CD4-positive, alpha-beta T cell (primary cell): ENCODE measurements at places on chromosomes 13 and 19.

DNA sequence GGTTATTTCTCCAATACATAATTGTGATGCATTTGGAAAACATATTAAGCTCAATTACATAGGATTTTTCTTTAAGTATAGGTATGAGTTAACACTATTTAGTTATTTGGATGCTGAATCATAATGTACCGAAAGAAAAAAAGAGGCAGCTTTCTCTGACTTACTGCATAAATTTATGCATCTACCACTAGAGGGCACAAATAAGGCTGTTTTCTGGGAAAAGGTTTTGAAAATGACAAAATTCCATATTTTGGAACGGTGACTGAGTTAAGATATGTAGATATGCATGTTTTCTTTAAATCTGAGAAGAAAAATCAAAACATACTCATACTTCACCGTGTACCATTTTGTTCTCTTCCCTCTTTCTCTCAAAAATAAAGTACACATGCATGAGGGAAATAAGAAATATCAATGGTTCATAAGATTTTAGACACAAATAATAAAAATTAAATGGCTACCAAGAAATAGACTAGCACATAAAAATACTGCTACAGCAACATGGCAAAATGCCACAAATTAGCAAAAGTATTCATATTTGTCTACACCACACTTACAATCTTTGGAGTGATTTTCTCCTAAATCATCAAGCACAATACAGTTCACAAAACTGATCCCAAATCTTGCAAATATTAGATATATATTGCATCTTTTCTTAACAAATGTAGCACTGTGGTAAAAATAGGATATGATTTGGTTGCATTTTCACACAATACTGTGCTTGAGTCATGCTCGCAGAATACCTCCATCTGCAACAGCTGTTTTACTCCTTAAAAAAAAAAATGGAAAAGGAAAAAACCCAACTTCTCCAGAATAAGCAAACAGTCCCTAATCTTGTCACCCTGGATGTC, 260.0 kb downstream of the FGF14 start:
- H3K27ac ChIP-seq: no peak overlapping the region
- H3K4me3 ChIP-seq: no peak overlapping the region
- H3K27me3 ChIP-seq: peaks cover 3% of the 10 kb centered on the region
- no peaks in the 10 kb centered on the region for H3K36me3 ChIP-seq

DNA sequence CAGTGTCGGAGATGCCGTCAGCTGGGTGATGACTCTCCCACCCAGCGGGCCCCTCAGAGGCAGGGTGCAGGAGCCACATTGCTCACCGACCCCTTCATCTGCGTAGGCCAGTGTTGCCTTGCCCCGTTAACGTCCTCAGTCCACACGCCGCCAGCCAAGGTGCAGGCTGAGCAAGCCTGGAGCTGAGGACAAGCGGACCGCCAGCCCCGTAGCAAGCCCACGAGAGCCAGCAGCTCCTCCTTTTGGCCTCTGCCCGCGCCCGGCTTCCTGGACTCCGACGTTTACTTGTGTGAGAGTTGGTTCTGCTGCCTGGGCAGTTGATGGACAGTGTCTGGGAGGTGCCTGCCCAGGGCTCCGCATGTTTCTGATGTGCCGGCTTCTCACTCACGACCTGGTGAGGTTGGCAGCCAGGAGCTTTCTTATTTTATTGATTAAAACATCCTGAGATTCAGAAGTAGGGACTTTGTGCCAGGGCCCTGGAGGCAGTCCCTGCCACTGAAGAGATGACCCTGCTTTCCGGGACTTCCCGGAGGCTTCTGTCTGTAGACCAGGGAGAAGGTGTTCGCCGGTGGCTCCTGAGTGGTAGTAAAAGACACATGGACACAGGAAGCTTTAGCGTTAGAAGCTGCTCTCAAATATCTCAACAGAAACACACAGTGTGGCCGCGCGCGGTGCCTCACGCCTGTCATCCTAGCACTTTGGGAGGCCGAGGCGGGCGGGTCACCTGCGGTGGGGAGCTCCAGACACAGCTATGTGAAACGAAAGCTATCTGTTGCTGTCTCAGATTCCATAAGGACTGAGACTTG, 5.8 kb downstream of the DAZAP1 start:
- no peak overlapping the region for H3K4me3 ChIP-seq
- peaks cover 93% of the 10 kb centered on the region for H3K4me1 ChIP-seq
- H3K36me3 ChIP-seq: peaks cover 59% of the 10 kb centered on the region
- DNase-seq: no peak
- H3K27me3 ChIP-seq: no peaks in the 10 kb centered on the region

GRCh38 chr13:19185865-19186645, 4.4 kb upstream of the TUBA3C start:
- no peaks in the 10 kb centered on the region for H3K4me1 ChIP-seq
- no peak overlapping the region for H3K4me3 ChIP-seq
- H3K27me3 ChIP-seq: no peaks in the 10 kb centered on the region
- H3K27ac ChIP-seq: no peak overlapping the region

GRCh38 chr13:89790696-89791095, 1556.8 kb upstream of the MIR17HG start:
- H3K27ac ChIP-seq: no peak overlapping the region
- no peak for DNase-seq
- no peaks in the 10 kb centered on the region for H3K4me1 ChIP-seq
- no peaks in the 10 kb centered on the region for H3K36me3 ChIP-seq

GRCh38 chr19:4606921-4607678, 32.2 kb upstream of the TNFAIP8L1 start:
- H3K4me3 ChIP-seq: no peak overlapping the region
- H3K4me1 ChIP-seq: peaks cover 2% of the 10 kb centered on the region
- H3K36me3 ChIP-seq: no peaks in the 10 kb centered on the region

DNA sequence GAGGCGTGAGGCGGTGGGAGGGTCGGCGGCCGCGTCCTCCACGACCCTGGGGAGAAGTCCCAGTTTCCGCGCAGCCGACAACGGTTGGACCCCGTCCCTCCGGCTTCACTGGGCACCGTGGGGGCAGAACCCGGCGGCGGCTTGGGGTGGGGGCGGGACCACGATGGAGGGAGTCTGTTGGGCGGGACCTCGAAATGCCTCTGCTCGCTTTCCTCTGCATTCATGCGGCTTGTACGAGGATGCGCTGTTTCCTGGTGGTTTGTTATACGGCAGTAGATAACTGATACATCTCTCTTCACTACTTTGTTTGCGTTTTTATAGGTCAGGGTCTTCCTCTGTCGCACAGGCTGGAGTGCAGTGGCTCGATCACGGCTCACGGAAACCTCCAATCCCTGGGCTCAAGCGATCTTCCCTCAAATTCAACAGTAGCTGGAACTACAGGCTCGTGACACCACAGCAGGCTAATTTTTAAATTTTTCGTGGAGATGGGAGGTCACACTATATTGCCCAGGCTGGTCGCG, 24.6 kb upstream of the ZNF846 start:
- H3K36me3 ChIP-seq: no peaks in the 10 kb centered on the region
- peak overlapping the region; percentile 91 for H3K27ac ChIP-seq
- H3K27me3 ChIP-seq: no peaks in the 10 kb centered on the region

GRCh38 chr19:46180701-46181387, 32.8 kb downstream of the IGFL2 start:
- H3K27ac ChIP-seq: no peak overlapping the region
- H3K27me3 ChIP-seq: peaks cover 3% of the 10 kb centered on the region
- H3K36me3 ChIP-seq: no peaks in the 10 kb centered on the region
- H3K4me3 ChIP-seq: no peak overlapping the region
- no peaks in the 10 kb centered on the region for H3K4me1 ChIP-seq

DNA sequence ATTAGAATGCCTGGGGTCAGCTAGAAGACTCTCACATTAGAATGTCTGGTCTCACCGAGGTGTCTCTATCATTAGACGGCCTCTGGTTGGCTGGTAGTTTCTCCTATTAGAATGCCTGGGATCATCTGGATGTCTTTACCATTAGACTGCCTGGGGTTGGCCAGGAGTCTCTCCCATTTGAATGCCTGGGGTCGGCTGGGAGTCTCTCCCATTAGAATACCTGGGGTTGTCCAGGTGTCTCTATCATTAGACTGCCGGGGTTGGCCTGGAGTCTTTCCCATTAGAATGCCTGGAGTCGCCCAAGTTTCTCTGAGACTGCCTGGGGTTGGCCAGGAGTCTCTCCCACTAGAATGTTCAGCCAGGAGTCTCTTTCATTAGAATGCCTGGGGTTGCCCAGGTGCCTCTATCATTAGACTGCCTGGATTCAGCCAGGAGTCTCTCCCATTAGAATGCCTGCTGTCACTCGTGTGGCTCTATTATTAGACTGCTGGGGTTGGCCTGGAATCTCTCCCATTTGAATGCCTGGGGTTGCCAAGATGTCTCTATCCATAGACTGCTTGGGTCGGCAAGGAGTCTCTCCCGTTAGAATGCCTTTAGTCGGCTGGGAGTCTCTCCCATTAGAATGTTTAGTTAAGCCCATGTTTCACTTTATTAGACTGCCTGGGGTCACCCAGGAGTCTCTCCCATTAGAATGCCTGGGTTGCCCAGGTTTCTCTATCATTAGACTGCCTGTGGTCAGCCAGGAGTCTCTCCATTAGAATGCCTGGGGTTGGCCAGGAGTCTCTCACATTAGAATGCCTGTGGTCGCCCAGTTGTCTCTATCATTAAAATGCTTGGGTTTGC, 1467.8 kb downstream of the UQCRFS1 start:
- no peak for DNase-seq
- no peak overlapping the region for H3K27ac ChIP-seq
- no peak overlapping the region for H3K4me3 ChIP-seq
- no peaks in the 10 kb centered on the region for H3K36me3 ChIP-seq
- no peaks in the 10 kb centered on the region for H3K4me1 ChIP-seq

DNA sequence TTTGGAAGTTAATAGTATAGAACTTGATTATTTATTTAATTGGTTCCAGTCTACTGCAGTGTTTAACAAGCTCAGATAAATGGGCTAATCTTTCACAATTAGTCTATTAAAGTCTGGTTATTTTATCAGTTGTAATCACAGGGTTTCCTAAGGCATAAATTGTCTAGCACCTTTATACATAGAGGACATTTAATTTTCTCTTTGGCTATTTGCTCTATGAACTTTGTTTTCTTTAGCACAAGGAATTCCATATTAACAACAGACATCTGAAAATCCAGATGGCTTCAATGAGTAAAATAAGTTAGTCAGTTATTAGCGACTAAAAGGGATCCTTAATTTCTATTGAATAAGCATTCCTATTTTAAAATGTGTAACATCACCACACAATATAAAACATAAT, 1350.8 kb upstream of the SLC10A2 start:
- no peaks in the 10 kb centered on the region for H3K4me1 ChIP-seq
- no peaks in the 10 kb centered on the region for H3K36me3 ChIP-seq

DNA sequence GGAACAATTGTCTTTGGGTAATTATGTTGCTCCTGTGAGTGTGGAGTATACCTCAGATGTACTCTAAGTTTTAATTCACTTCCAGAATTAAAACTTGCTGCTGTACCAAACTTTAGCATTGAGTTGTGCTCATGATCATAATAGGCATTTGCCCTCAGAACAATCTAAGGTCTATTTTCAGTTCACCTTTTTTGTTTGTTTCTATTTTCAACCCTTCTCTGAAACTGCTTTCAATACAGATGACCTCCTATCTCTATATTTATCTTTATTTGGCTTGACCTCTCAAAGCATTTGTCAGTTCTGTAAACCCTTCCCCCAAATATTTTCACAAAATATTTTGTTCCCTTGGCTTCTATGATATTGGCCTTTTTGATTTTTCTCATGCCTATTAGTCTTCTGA, 873.0 kb downstream of the OLFM4 start:
- H3K27ac ChIP-seq: no peak overlapping the region
- H3K36me3 ChIP-seq: no peaks in the 10 kb centered on the region
- H3K27me3 ChIP-seq: no peaks in the 10 kb centered on the region
- no peak for DNase-seq

GRCh38 chr19:13036366-13036976, 41.2 kb downstream of the NFIX start:
- H3K36me3 ChIP-seq: no peaks in the 10 kb centered on the region
- no peak overlapping the region for H3K4me3 ChIP-seq
- H3K27me3 ChIP-seq: peaks cover 6% of the 10 kb centered on the region

GRCh38 chr13:38582133-38582532, 104.7 kb upstream of the FREM2 start:
- no peak overlapping the region for H3K4me3 ChIP-seq
- no peaks in the 10 kb centered on the region for H3K27me3 ChIP-seq
- no peaks in the 10 kb centered on the region for H3K4me1 ChIP-seq
- H3K36me3 ChIP-seq: no peaks in the 10 kb centered on the region

DNA sequence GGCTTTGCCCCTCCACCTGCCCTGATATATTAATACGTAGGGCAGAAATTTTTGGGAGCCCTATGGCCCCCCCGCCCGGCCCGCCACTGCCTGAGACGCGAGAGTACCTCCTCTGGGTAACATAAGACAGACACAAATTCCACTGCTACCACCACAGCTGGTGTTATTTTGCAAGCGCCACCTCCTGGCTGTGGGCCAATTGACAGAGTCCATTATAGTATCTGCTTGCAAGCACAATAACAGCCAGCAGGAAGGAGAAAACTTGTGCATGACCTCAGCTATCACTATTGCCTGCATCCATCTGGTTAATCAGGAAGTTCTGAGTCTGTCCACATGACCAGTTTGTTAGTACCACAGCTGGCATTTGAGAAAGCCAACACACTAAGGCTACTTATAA, 25.3 kb upstream of the OR10H2 start:
- H3K27me3 ChIP-seq: peaks cover 25% of the 10 kb centered on the region
- no peaks in the 10 kb centered on the region for H3K4me1 ChIP-seq
- H3K4me3 ChIP-seq: no peak overlapping the region
- DNase-seq: peak; percentile 10
- no peak overlapping the region for H3K27ac ChIP-seq
- H3K36me3 ChIP-seq: no peaks in the 10 kb centered on the region

DNA sequence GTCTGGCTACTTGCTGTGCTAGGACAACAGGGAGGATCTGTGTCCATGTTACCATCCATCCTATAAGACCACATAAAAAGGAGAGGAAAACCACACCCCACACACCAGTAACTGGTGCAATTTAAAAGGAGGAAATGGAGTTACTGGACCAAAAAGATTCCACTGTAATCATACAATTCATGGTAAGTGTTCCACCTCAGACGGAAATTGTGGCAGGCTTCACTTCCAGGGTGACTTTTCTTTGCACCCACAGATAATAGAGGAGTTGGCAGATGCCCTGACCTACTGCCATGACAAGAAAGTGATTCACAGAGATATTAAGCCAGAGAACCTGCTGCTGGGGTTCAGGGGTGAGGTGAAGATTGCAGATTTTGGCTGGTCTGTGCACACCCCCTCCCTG, 2.4 kb downstream of the AURKC start:
- H3K4me1 ChIP-seq: no peaks in the 10 kb centered on the region
- no peaks in the 10 kb centered on the region for H3K27me3 ChIP-seq
- no peak overlapping the region for H3K27ac ChIP-seq
- H3K4me3 ChIP-seq: no peak overlapping the region
- H3K36me3 ChIP-seq: no peaks in the 10 kb centered on the region

- H3K36me3 ChIP-seq: peaks cover 11% of the 10 kb centered on the region
- no peak for DNase-seq
- no peaks in the 10 kb centered on the region for H3K27me3 ChIP-seq
- H3K4me3 ChIP-seq: peak overlapping the region; percentile 83
- H3K27ac ChIP-seq: peak overlapping the region; percentile 96
Measured at GRCh38 chr19:13153569-13154240, 3.5 kb downstream of the IER2 start.

- H3K27me3 ChIP-seq: no peaks in the 10 kb centered on the region
- H3K4me3 ChIP-seq: no peak overlapping the region
- DNase-seq: no peak
- no peak overlapping the region for H3K27ac ChIP-seq
- H3K36me3 ChIP-seq: no peaks in the 10 kb centered on the region
Measured at GRCh38 chr13:94269557-94269956, 209.9 kb downstream of the DCT start.
